ENCODE measurements at places on chromosomes 13 and 19.

DNA sequence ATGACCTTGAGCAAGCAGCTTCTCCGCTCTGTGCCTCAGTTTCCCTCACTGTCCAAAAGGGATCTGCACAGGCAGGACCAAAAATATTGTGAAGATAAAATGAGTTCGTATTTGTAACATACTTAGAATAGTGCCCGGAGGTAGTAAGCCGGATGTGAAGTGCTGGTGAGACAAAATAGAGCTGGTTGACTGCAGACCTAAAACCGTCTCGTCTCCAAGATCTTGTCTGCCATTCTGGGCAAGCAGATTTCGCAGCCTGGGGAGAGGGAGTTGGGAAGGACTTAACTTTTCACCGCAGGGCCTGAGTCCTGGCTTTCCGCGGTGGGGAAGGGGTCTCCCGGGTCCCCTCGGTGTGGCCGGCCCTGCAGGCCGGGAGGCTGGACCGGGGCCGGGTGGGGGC lies 8.2 kb upstream of the BBC3 start:
- no peak for DNase-seq

- DNase-seq, result no peak
Measured at GRCh38 chr19:9039728-9040127, 29.5 kb upstream of the MUC16 start.

- no peak for DNase-seq
Measured at GRCh38 chr13:19961489-19961888, 3.0 kb downstream of the ZMYM2 start.

GRCh38 chr13:41567363-41567762 lies 110.0 kb downstream of the RGCC start:
- no peak for DNase-seq

DNA sequence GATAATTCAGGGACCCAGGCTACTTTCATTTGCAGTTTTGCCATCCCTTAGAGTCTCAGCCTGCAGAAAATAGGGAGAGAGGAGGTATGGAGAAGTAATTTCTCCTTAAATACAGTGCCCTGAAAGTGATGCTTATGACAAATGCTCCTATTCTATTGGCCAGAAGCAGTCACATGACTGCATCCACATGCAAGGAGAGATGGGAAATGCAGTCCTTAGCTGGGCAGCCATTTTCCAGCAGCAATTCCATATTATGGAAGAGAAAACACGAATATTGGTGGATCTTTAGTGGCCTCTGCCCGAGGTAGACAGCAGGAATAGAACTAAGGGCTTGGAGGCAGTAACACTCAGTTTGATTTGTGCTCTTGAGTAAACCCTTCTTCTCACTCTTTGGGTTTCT lies 39.4 kb downstream of the VAV1 start:
- DNase-seq, result peak; percentile 80

DNA sequence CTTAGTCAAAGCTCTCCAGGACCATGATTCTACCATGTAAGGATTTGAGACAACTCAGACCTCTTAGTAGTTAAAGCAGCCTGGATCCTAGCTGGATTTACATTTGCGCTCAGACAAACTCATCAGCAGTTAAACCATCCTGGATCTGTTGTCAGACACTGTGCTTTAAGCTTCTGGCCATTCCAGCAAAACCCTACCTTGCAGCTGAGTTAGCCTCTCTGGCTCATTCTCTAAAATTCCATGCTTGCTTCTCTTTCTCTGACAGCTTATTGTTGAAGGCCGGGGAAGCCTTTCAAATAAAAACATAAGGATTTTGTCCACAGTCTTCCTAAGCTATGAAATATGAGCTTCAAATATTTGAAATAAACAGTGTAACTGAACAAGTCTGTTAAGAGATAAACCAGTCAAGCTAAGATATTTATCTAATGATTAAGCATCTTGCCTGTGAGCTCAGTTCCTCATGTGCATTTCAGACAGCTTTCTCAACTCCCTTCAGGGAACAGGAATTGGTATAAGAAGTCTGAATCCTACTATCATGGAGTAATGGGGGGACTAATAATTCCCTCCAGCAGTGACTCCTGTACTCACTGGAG lies 89.3 kb downstream of the SLAIN1 start:
- no peak for DNase-seq

DNA sequence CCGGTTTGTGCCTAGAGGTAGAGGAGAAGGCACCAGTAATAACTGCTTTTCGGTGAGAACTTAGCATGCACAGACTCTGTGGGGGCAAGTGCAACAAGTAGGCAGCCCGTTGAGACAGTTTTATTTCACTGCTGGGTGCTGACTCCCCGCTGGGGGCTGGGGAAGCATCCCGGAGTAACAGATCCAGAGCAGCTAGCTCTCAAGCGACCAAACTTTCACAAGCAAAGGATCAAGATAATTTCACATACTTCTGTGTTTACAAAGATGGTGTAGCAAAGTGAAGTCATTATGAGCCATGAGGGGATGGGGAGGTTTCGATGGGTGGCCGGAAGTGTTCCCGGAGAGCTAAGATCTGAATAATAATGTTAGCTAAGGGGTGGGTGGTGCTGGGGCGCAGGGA lies 2.8 kb downstream of the NACC1 start:
- peak; percentile 90 for DNase-seq

DNA sequence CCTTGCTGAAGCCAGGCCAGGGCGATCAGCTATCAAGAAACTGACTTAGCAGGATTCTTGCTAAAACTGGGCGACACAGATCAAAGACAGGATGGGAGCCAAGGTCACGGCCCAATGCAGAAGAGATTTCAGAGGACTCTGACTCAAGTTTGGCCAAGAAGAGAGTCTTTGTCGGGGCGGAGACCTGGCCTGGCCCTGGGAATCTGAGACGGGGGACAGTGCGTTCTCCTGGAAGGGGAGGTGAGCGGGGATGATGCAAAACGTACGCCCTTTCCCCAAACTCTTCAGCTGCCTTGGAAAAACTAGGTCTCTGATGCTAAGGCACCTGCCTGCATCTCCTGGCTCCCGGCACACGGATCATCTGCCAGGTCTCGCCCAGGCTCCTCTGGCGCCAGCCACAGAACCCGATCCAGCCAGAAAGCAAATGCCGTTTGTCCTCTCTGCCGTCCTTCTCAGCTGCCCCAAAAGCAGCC lies 9.8 kb downstream of the MVB12A start:
- DNase-seq, result no peak

DNA sequence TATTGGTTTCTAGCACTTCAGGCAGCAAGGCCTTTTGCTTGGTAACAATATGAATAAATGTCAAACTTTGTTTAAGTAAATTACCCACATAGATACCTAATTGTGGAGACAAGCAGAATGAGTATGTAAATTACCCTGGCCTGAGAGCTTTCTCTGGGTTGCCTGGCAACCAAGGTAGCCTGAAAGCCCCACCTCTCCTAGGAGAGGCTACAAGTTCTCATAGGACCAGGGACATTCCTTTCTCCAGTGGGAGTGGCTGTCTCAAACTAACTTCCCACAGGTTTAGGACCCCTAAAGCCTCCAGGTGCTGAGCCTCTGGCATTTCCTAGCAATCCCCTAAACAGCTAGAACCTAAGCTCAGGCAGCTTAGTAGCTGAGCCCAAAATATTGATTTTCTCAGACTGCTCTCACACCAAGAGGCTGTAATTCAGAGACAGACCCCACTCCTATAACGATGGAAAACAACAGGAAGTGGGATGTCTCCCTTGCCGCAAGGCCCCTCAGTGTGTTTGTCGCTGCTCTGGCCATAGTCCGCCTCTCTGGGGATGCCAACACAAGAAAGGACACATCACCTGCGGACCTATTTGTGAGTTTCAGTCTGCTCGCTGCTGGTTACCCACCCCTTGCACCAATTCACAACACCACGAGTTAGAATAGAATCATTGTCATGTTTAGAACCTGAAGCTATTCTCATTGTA lies 207.3 kb downstream of the DLEU7 start:
- DNase-seq, result peak; percentile 18

- peak; percentile 86 for DNase-seq
Measured at GRCh38 chr13:97122381-97122996, 99.6 kb upstream of the MBNL2 start.

GRCh38 chr19:6967967-6968366 lies 53.3 kb downstream of the MBD3L2B start:
- DNase-seq, result no peak

GRCh38 chr19:33175886-33176669 lies 18.1 kb upstream of the LRP3 start:
- DNase-seq, result peak; percentile 39

- no peak for DNase-seq
Measured at GRCh38 chr13:56659041-56659471, 481.7 kb upstream of the PRR20A start.

DNA sequence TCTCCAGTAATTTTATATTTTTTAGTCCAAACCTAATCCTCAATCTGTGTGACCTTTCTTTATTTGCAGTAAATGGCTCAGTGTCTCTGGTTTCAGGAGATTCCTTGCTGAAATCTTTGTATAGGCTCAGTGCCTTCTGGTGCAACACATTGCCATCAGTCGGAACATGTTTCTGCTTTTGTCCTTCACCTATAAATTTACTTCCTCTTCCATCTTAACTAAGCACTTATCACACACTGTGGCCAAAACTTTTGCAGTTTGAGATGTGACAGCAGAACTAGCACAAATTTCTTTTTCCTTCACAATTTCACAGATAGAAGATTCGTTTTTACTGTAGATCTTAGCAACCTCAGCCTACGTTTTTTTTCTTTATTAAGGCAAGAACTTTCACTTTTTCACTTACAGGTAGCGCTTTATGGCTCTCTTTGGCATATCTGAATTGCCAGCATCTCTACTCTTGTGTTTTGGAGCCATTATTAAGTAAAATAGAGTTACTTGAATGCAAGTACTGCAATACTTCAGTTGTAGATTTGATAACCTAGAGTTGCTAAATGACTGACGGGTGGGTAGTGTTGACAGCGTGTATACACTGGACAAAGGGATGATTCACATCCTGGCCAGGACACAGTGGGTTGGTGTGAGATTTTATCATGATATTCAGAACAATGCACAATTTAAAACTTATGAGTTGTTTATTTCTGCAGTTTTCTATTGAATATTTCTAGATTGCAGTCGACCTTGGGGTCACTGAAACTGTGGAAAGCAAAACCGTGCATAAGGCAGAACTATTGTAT lies 44.3 kb downstream of the NDFIP2 start:
- peak; percentile 60 for DNase-seq

- peak; percentile 77 for DNase-seq
Measured at GRCh38 chr19:1232652-1233072, 5.1 kb downstream of the CBARP start.

DNA sequence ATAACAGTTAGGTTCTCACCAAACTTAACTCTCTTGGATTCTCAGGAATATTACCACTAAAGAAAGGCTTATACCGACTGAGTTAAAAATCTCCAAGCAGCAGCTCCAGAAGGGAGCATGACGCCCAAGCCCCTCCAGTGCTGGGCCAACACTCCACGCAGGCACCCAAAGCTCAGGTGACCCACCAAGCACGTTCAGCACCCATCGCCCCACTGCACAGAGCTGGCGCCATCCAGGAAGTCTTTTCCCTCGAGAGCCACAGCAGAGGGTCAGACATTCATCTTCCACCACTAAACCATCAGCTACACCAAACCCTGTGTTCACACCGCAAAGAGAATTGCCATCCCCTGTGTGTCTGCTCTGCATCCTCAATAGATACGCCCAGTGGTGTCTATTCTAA lies 65.7 kb downstream of the SOX1 start:
- no peak for DNase-seq

GRCh38 chr13:105602956-105603670 lies 932.3 kb downstream of the EFNB2 start:
- no peak for DNase-seq

DNA sequence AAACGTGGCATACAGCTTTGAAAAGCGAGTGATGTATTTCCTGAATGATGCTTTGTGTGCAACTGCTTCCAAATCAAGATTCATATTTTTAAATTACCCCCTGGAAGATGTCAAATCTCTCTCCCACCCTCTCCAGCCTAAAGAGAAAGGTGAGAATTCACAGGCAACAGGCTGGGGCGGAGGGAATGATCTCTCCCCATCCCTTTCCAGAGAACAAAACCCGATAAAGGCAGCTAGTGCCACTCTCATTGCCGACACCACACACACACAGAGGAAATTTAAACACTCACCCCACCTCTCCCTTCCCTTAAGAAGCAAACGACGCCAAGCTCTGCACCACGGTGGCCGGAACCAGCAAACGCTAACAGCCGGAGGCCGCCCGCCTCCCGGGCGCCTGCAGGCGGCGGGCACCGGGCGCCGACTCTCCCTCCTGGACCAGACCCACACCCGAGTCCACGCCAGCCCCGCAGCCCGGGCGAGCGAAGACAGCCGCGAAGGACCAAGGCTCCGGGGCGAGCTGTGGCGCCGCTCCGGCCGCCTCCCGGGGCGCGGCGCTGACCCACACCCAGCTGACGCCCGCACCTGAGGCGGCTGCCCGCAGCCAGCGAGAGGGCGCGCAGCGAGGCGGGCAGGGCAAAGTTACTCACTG lies 477 bp downstream of the LNX2 start:
- DNase-seq, result peak; percentile 38

- DNase-seq, result no peak
Measured at GRCh38 chr13:22169473-22169872, 498.6 kb downstream of the FGF9 start.

DNA sequence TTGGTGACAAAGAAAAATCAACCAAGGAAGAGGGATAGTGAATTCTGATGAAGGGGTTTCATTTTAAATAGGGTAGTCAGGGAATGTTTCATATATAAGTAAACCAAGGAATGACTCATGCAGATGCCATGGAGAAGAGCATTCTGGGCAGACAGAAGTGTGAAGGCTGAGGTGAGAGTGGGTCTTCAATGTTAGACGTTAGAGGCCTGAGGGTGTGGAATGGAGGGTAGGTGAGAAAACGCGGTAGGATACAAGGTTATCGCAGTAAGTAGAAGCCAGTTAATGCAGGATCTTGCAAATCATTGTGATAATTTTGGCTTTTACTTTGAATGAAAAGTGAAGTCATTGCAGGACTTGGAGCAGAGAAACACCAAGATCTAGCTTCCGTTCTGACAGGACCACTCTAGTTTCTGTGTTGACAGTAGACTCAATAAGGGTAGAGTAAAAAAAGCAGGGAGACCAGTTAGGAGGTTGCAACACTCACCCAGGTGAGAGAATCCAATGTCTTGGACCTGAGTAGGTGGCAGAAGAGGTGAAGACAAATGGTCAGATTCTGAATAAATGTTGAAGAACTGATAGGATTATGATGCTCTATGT lies 225.2 kb upstream of the TMTC4 start:
- no peak for DNase-seq

- DNase-seq, result no peak
Measured at GRCh38 chr13:103976371-103976770, 910.2 kb upstream of the SLC10A2 start.

DNA sequence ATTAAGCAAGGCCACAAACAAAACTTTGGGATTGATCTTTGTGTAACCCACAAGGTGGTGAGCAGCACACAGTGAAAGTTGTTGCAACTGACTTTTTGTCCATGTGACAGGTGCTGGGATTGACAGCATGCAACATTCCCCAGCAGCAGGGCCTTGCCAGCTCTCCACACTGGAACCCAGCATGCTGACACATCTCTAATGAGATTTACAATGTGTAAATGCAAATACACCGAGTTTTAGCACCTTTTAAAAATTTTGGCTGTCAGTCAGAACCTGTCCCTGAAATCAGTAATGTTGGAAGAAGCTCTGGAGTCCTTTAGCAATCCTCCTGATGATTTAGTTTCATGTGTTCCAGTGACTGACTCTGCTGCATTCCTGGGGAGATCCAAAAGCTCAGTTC lies 16.5 kb upstream of the PCDH8 start:
- DNase-seq, result no peak
